Fibroblast of skin of left quadriceps (primary cell): ENCODE measurements at places on chromosomes 1 and 21.

GRCh38 chr1:58331156-58331555, 215.4 kb downstream of the OMA1 start:
- peak; percentile 33 for DNase-seq

DNA sequence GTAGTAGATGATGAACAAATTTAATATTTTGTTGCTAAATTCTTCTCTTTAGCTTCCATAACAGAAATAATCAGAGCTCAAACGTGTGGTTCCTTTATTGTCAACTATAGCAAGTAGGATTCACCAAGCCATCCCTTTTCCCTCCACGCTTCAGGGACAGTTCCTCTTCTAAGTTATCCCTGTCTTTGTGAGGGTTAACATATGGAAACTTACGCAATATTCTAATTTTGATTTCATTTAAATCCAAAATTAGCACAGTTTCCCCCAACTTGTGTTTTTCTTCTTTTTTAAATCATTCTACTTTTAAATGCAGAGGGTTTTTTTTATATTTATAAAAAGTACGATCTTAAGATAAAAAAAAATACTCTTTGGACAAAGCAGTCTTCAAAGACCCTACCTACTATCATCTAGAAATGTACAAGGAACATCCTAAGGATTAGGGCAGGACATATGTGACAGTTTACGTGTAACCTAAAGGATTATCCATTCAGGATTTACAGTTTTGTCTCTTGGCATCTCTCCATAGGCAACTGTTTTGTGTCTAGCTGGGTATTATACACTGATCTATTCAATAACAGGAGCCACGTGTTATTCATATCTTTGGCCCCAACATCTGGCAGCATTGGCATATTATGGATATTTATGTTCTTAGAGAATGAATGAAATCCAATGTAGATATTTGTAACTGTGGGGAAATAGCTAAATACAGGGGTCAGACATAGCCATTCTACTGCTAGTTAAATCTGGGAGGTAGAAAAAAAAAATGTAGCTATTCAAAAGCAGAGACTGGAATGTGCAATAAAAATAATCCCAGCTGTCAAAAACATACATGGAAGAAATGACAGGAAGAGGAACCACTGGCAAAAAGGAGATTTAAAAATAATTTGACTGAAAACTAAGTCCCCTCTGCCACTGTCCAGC, 272.9 kb downstream of the NEGR1 start:
- peak; percentile 4 for DNase-seq

DNA sequence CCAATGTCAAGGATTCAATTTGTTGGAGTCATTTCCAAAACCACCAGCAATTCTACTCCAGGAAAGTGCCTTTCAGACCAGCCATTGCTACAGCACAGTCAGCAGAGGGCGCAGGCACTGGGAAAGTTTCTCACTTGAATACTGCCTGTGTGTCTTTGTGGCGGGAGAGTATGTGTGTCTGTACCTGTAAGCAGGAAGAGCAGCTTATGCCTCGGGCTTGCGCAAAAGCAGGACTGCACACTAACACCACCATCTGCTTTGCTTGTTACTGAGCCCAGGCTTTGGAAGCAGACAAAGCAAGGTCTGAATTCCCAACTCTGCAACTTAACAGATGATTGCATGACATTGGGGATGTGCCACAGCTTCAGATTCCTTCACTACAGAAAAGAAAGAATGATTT, 7.0 kb upstream of the CTSE start:
- DNase-seq: peak; percentile 15

DNA sequence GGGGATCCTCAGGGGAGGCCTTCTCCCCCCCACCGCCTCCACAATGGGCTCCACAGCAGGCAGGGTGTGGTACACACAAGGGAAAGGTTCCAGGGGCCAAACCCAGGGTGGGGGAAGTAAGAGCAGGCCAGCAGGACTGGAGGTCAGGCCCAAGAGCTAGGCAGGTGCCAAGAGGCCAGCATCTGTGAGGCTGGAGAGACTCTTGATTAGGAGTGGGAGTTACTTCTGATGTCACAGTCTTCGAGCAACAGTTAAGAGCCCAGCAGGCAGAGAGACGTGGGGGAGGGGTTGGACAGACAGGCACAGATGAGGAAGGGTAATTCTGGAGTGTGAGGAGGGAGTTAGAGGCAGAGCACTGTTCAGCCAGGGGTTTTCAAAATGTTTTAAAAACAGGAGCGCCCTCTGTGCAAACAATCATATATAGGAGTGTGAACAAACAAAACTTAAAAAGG, 55.8 kb downstream of the SLC9A1 start:
- DNase-seq: no peak

GRCh38 chr1:238135708-238136664, 245.3 kb upstream of the ZP4 start:
- no peak for DNase-seq

GRCh38 chr1:183787704-183788103, 17.2 kb upstream of the RGL1 start:
- DNase-seq: no peak

- DNase-seq: no peak
These were observed 159.6 kb downstream of the NFIA start for GRCh38 chr1:61241973-61242381.

DNA sequence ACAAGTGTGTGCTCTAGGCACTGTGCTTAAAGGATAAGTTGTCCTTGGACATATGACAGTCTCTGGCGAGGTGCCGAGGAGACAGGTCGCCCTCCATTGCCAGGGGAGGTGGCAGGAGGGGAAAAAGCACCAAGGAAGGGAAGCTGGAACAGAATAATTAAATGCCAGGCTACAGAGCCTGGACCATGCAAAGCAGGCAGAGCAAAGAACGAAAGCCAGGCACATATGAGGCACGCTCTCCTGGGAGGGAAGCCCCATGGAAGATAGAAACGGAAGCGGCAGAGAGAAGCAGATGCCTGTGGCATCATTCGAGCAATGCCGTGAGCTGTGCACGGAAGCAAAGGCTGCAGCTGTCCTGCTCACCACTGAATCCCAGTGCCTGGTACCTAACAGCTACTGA, 91.2 kb downstream of the JAK1 start:
- no peak for DNase-seq
